Spinal cord (tissue), 10 donors: ENCODE measurements at places on chromosomes 16 and 17.

DNA sequence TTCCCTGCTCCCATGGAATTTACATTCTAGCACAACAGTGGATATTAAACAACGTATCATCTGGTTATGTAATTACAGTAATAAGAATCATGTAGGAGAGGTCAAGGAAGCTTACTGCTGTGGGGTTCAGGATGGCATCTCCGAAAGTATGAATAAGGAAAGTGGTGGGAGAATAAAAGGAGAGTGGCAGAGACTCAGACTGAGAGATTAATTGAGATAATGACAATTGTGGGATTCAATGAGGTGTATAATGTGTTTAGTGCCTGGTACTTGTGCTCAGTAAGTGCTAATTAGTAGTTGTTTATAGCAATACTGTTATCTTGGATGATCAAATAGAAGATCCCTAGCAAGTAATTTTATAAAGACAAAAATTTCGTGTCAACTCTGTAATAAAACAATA is 45.3 kb downstream of the NF1 start:
- DNase-seq: no peak
- peaks cover 5% of the 10 kb centered on the region for H3K36me3 ChIP-seq
- no peaks in the 10 kb centered on the region for H3K4me1 ChIP-seq

GRCh38 chr16:15418206-15418605 is 16.2 kb upstream of the BMERB1 start:
- no peaks in the 10 kb centered on the region for H3K27me3 ChIP-seq
- H3K4me3 ChIP-seq: no peak overlapping the region
- H3K27ac ChIP-seq: no peak overlapping the region

GRCh38 chr17:34874478-34874877 is 86.8 kb downstream of the CCT6B start:
- H3K4me1 ChIP-seq: no peaks in the 10 kb centered on the region
- no peak for DNase-seq
- no peaks in the 10 kb centered on the region for H3K36me3 ChIP-seq
- no peak overlapping the region for H3K27ac ChIP-seq
- H3K4me3 ChIP-seq: no peak overlapping the region

DNA sequence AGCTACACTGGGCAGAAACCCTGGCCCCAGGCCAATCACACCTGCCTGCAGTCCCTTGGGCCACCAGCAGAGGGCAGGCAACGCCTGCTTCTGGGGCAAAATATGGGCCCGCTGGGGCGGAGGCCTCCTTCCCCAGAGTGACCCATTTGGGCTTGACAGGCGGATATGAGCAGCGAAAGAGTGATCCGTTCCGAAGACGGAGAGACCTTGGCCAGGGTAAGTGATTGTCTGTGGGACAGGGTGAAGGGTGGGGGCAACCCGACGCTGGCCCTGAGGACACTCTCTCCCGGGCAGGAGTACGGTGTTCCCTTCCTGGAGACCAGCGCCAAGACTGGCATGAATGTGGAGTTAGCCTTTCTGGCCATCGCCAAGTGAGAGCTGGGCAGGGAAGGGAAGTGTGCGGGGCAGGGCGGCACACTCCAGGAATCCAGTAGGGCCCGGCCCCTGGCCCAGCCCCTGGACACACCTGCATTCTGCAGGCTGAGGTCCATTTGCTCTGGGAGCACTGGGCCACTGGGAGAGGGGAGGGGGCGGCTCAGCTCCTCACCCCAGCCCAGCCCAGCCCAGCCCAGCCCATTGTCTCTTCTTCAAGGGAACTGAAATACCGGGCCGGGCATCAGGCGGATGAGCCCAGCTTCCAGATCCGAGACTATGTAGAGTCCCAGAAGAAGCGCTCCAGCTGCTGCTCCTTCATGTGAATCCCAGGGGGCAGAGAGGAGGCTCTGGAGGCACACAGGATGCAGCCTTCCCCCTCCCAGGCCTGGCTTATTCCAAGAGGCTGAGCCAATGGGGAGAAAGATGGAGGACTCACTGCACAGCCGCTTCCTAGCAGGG is 3.5 kb upstream of the NHERF1 start:
- no peak for DNase-seq
- H3K4me3 ChIP-seq: peak overlapping the region; percentile 1

DNA sequence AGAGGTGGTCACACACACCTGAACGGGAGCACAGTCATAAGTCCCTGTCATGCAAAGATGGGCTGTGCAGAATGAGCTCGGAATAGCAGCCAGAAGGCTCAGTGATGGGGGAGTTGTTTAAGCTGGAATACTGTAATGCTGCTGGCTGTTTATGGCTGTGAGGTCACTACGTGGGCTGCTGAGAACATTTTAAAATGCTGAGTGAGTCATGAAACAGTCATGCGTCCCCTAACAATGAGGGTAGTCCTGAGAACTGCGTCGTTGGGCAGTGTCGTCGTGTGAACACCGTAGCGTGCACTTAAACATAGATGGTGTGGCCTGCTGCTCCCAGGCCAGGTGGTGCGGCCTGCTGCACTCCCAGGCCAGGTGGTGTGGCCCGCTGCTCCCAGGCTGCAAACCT is 39.7 kb downstream of the TBCD start:
- H3K36me3 ChIP-seq: peaks cover 60% of the 10 kb centered on the region
- H3K4me1 ChIP-seq: peaks cover 39% of the 10 kb centered on the region
- no peak overlapping the region for H3K4me3 ChIP-seq
- no peaks in the 10 kb centered on the region for H3K27me3 ChIP-seq

GRCh38 chr17:8133399-8133798 is 9.5 kb upstream of the HES7 start:
- H3K27me3 ChIP-seq: peaks cover 2% of the 10 kb centered on the region
- H3K4me3 ChIP-seq: no peak overlapping the region
- no peak overlapping the region for H3K27ac ChIP-seq
- no peaks in the 10 kb centered on the region for H3K36me3 ChIP-seq
- peaks cover 5% of the 10 kb centered on the region for H3K4me1 ChIP-seq

DNA sequence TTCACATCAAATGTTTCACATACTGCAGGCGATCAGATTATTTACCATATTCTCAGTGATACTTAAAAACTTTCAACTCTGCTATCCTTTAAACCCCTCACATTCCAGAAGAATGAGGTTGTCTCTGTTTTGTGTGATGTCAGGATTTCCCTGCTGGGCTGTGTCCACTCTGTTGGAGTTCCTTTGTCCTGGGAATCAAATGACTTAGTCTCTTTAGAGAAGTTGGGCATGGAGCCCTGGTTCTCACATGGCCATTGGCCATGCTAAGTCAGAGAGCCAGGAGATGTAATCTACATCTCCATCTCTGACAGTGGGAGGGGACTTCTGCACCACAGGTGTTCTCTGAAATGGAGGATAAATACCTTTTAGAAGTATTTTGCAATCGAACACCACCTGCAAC is 205.1 kb upstream of the MAF start:
- no peaks in the 10 kb centered on the region for H3K4me1 ChIP-seq
- no peak overlapping the region for H3K4me3 ChIP-seq
- no peaks in the 10 kb centered on the region for H3K36me3 ChIP-seq
- no peak overlapping the region for H3K27ac ChIP-seq
- H3K27me3 ChIP-seq: no peaks in the 10 kb centered on the region
